A549 treated with AZD2906 at 1 μM for 4 hours (cell line): ENCODE measurements at places on chromosomes 12 and 14. TPM values are rescaled to one million over a fixed set of nuclear protein-coding genes. Genes with fewer than 3 reads are reported as not detected.

CD69 gene
- not detected in 5 replicates for total RNA-seq

EPYC gene
- not detected in 5 replicates for total RNA-seq

RAPGEF3 gene
- 0.52 to 0.63 TPM (median 0.55 TPM) in 5 replicates for total RNA-seq

ZNF605 gene
- 2.0 to 3.7 TPM (median 3.2 TPM) in 5 replicates for total RNA-seq

BDKRB2 gene
- 0.82 to 1.0 TPM (median 0.88 TPM) in 5 replicates for total RNA-seq

KRT73 gene
- total RNA-seq = not detected in 5 replicates

ZNF385A gene
- total RNA-seq = 14.0 to 21.2 TPM (median 19.8 TPM) in 5 replicates

STAC3 gene
- 0.22 to 0.56 TPM (median 0.42 TPM) in 5 replicates for total RNA-seq

CELA1 gene
- total RNA-seq = not detected in 5 replicates

SERPINA3 gene
- 12.3 to 15.0 TPM (median 13.4 TPM) in 5 replicates for total RNA-seq

MYBPC1 gene
- total RNA-seq = 0.05 to 0.09 TPM (median 0.07 TPM) in 3 of 5 replicates, not detected in the others

KLHL33 gene
- 0.01 to 0.03 TPM (median 0.02 TPM) in 4 of 5 replicates, not detected in the other for total RNA-seq

BATF gene
- 0.11 TPM in 1 of 5 replicates, not detected in the others for total RNA-seq

RFX4 gene
- total RNA-seq = 0.06 to 0.18 TPM (median 0.08 TPM) in 3 of 5 replicates, not detected in the others

VRTN gene
- 0.02 to 0.03 TPM in 2 of 5 replicates, not detected in the others for total RNA-seq

NRL gene
- 0.74 to 1.1 TPM (median 0.98 TPM) in 5 replicates for total RNA-seq

RNASE7 gene
- total RNA-seq = not detected in 5 replicates

PRPF39 gene
- 15.0 to 21.9 TPM (median 18.8 TPM) in 5 replicates for total RNA-seq

CLEC9A gene
- not detected in 5 replicates for total RNA-seq

LYZ gene
- 0.07 to 0.72 TPM (median 0.08 TPM) in 3 of 5 replicates, not detected in the others for total RNA-seq

RTL1 gene
- total RNA-seq = 0.16 to 0.27 TPM (median 0.22 TPM) in 5 replicates

CLEC1A gene
- not detected in 5 replicates for total RNA-seq

HEBP1 gene
- 50.1 to 57.7 TPM (median 52.2 TPM) in 5 replicates for total RNA-seq

IL31 gene
- total RNA-seq = not detected in 5 replicates

DPPA3 gene
- total RNA-seq = not detected in 5 replicates

KRT8 gene
- 4,552 to 5,559 TPM (median 5,427 TPM) in 5 replicates for total RNA-seq

TOMM20L gene
- not detected in 5 replicates for total RNA-seq

FAM186B gene
- 0.08 to 0.24 TPM (median 0.11 TPM) in 5 replicates for total RNA-seq

C12orf54 gene
- total RNA-seq = not detected in 5 replicates

KLRC4 gene
- total RNA-seq = not detected in 5 replicates

NGB gene
- total RNA-seq = not detected in 5 replicates

HCAR1 gene
- 0.02 to 0.05 TPM (median 0.04 TPM) in 5 replicates for total RNA-seq

TAS2R9 gene
- not detected in 5 replicates for total RNA-seq

CLEC4C gene
- total RNA-seq = not detected in 5 replicates

BEST3 gene
- 0.82 to 1.7 TPM (median 1.2 TPM) in 5 replicates for total RNA-seq

AP5M1 gene
- 16.2 to 20.0 TPM (median 19.1 TPM) in 5 replicates for total RNA-seq

MOAP1 gene
- 11.3 to 14.0 TPM (median 13.5 TPM) in 5 replicates for total RNA-seq
